Neuronal stem cell (in vitro differentiated cells): ENCODE measurements at places on chromosomes 1 and 21.

GRCh38 chr1:201098992-201099677 is 13.1 kb downstream of the CACNA1S start:
- DNase-seq, result no peak

DNA sequence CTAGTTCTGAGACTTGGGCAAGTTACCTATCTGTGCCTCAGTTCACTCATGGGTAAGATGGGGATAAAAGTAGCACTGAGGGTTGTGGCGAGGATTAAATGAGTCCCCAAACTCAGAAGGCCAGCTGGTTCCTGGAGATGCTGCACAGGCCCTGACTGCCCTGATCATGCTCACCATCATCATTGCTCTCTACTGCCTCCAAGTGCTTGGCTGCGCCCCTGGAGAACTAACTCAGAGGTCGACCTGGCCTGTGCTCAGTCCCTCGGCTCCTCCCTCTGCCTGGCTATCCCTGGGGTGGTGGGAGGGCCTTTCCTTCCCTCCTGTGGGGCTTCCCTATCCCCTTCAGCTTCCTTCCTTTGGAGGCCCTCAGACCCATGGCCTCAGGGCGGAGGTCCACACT is 5.6 kb downstream of the SLC5A9 start:
- DNase-seq, result no peak

GRCh38 chr1:109269212-109269980 is 13.5 kb downstream of the PSRC1 start:
- DNase-seq, result no peak

- no peak for DNase-seq
Observed at GRCh38 chr1:160724465-160725242, 13.0 kb upstream of the CD48 start.

GRCh38 chr1:227351443-227351842 is 33.2 kb upstream of the CDC42BPA start:
- DNase-seq, result no peak

DNA sequence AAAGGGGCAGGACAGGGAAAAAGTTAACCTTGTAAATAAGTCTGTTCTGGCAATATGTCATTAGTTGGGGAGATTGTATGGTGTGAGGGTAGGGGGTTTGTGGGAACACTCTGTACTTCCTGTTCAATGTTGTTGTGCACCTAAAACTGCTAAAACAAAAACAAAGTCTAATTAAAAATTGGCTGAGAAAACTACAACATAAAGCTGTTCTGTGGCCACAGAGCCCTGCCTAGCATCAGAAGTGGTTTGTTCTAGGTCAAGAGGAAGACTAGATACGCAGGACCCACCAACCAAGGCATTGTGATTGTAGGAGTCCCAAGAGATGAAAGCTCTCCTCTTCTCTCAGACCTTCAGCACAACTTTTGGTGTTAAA is 81.0 kb upstream of the LRRC8D start:
- DNase-seq, result no peak

DNA sequence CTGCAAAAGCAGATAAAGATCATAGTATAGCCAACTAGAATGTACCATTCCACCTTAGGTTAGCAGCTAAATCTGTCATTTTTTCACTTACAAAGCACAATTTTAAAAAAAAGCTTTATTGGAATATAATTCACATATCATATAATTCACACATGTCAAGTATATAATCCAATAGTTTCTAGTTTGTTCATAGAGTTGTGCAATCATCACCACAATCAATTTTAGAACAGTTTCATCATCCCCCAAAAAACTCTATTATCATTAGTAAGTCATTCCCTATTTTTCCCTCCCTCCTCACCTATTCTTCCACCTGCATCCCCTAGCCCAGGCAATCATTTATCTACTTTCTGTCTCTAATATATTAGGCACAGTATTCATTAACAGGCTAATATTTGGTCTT is 32.0 kb upstream of the INSL5 start:
- no peak for DNase-seq

DNA sequence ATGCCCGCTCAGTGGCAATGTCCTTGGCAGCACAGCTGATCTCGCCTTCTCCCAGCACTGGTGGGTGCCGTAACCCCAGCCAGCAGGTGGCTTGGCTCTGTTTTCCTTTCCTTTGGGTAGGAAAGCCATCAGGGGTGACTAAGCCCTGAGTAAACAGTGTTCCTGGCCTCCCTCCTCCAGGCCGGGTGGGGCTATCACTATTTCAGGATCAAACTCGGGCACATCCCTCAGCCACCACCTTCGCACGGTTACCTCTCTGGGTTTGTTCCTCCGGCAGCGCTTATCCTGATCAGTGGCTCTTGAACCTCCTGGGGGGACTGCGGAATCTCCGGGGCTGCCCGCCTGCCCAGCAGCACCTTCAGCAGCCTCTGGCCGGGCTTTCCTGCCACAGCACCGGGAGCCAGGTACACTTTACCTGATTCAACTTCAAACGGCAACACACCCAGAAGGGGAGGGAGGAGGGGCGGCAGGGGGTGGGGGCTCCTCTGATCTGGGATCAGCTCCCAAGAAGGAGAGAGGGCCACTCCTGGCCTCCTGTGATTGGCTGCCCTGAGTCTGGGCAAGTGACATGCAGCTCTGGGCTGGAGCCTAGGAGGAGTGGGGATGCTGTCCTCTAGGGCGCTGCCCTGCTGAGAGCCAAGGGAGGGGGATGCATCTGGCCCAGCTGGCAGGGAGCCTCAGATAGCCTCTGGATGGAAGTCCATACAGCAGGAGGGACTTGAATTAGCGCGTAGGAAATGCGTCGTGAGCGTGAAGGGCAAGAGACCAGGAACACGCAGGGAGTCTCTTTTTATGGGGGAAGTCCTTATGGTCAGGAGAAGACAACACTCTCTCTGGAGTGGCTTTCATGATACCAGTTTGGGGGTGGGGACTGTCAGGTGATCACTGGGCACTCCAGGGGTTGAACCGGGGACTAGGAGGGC is at the start of gene ASCL5:
Gene ASCL5 (minus strand): TSS at position 353 of the 923 bp plus-strand sequence. CDS start 11,812 bp downstream, outside the sequence.
- DNase-seq, result no peak

DNA sequence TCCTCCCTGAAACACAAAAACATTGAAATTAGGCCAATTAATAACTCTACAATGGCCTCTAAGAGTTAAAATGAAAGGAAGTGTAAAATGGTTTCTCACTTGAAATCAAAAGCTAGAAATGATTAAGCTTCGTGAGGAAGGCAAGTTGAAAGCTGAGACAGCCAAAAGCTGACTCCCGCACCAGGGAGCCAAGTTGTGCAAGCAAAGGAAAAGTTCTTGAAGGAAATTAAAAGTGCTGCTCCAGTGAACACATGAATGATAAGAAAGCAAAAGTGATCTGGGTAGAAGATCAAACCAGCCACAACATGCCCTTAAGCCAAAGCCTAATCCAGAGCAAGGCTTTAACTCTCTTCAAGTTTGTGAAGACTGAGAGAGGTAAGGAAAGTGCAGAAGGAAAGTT is 22.8 kb downstream of the CYYR1 start:
- DNase-seq, result no peak

GRCh38 chr1:58818976-58819375 is 35.1 kb upstream of the JUN start:
- DNase-seq, result no peak

DNA sequence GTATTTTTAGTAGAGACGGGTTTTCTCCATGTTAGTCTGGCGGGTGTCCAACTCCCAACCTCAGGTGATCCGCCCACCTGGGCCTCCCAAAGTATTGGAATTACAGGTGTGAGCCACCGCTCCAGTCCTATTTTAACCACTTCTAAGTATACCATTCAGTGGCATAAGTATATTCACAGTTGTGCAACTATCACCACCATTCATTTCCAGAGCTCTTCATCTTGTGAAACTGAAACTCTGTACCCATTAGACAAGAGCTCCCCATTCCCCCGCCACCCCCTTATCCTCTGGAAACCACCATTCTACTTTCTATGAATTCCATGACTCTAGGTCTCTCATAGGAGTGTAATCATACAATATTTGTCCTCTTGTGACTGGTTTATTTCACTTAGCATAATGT is 40.2 kb upstream of the CAMTA1 start:
- DNase-seq, result no peak

DNA sequence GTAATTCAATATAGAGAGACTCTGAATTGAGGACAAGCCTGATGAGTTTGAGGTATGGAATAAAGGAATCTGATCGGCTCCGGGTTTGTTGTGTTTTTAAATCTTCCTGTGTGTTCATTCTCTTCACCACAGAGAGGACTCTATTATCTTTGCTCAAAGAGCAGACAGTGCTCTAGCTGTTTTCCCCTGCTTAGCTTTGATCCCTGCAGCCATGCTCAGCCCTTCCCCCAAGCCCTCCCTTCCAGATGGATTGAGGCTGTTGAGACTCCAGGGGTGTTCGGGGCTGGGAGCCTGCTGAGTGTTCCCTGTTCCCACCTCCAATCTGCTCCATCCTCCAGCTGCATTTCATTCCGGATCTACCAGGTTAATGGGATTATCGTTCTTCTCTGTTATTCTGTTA is 74.2 kb upstream of the CXADR start:
- peak; percentile 78 for DNase-seq

GRCh38 chr1:171426645-171427044 is 58.7 kb upstream of the PRRC2C start:
- DNase-seq, result no peak

DNA sequence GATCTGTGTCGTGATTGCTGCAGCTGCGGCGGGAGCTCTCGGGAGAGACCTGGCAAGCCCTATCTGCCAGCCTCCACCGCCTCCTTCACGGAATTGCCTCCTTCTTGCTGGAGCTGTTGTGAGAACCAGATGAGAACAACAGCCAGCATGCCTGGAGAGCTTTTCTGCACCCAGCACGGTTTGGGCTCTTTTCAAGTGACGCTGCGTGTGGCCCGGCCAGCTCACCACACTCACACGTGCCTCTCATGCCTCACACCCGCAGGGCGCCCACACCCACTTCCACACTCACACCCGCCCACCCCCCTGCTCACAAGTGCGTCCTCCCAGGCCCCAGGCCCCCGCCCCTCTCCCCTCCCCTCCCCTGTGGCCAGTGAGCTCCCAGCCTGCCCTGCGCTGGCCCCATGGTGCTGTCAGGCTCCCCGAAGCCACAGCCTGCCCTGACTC is 135.7 kb upstream of the RUNX3 start:
- no peak for DNase-seq

GRCh38 chr1:59052166-59052590 is 244.7 kb upstream of the FGGY start:
- DNase-seq, result no peak

DNA sequence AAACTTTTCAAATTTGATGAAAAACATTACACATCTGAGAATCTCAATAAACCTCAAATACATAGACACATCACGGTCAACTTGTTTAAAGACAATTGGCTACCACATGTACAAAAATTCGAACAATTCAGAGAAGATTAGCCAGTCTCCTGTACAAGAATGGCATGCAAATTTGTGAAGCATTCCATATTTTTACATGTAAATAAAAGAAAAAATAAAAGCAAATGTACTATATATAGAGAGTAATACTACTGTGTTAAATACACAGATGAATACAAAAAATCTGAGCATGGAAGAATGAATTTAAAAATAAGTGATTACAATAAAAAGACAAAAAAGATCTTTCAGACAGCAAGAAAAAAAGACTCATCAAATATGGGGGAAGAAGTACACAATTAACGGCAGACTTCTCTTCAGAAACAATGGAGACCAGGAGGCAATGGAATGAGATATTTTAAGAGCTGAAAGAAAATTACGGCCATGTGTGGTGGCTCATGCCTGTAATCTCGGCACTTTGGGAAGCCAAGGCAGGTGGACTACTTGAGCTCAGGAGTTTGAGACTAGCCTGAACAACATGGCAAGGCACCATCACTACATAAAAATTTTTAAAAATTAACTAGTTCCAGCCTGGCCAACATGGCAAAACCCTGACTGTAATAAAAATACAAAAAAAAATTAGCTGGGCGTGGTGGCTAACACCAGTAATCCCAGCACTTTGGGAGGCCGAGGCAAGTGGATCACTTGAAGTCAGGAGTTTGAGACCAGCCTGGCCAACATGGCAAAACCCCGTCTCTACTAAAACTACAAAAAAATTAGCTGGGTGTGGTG is 23.2 kb downstream of the HAX1 start:
- DNase-seq, result no peak

GRCh38 chr1:1285611-1286311 is 5.5 kb downstream of the SCNN1D start:
- DNase-seq, result no peak

GRCh38 chr1:45200906-45201500 is 5.4 kb downstream of the ZSWIM5 start:
- no peak for DNase-seq

DNA sequence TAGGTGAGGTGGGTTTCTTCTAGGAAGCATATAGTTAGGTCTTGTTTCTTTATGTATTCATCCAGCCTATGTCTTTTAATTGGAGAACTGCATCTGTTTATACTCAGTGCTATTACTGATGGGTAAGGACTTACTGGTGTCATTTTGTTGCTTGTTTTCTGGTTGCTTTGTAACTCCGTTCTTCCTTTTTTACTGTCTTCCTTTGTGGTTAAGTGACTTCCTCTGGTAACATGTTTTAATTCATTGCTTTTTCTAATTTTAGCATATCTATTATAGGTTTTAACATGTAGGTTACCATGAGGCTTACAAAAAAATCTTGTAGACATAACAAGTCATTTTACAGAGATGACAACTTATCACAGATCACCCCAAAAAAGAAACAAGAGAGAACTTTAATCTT is 160.8 kb downstream of the VAV3 start:
- DNase-seq, result no peak

GRCh38 chr1:21298981-21299391 is 8.7 kb upstream of the ECE1 start:
- no peak for DNase-seq

- no peak for DNase-seq
Observed at GRCh38 chr1:94646141-94646643, 104.6 kb upstream of the F3 start.

GRCh38 chr1:150164224-150164623 is 14.5 kb downstream of the PLEKHO1 start:
- no peak for DNase-seq

- DNase-seq, result no peak
Observed at GRCh38 chr1:204070895-204071294, 2.0 kb upstream of the SOX13 start.

- DNase-seq, result no peak
Observed at GRCh38 chr1:234963180-234963903, 165.3 kb downstream of the TOMM20 start.

- no peak for DNase-seq
Observed at GRCh38 chr1:23791516-23792047, 637 bp downstream of the LYPLA2 start.

DNA sequence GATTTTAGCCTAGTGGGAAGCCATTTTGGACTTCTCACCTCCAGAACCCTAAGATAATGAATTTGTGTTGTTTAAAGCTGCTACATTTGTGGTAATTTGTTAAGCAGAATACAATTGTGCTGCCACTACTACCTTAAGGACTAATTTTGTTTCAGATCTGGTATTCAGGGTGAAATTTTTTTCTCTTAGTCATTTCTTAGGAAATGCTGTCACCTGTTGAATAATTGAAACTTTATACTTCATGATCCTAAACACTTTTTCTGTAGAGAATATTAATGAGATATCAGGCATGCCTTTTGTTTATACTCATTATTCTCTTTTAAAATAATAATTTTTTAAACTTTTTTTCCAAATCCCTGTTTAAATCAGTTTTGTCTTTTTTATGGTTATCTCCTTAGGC is 246.8 kb downstream of the TGFB2 start:
- no peak for DNase-seq
